ENCODE measurements at places on chromosomes 12 and 14.

DNA sequence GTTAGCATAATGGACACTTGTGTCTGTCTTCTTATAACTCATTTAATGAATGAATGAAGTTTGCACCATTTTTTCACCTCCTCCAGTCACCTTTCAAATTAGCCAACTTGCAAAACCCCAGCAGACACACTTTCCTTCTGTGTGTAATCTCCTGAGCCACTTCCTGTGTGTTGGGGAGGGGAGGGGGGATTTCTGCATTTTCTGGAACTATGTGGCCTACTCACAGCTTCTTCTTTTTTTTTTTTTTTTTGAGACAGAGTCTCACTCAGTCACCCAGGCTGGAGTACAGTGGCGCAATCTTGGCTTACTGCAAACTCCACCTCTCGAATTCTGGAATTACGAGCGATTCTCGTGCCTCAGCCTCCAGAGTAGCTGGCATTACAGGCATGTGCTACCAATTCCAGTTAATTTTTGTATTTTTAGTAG, 4.1 kb upstream of the SERPINA1 start:
- DNase-seq: no peak

DNA sequence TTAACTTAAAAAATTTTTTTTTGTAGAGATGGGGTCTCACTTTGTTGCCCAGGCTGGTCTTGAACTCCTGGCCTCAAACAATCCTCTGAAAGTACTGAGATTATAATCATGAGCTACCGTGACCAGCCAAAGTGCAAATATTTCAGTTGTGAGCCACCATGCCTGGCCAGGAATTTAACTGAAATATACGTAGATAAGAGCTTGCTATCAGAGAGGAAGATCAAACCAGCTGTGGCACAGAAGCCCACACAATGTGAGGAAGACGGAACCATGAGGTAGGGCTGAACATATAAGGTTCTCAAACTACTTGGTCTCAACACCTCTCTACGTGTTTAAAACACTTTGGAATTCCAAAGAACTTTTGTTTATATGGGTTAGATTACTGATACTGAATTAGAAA, 29.1 kb downstream of the ATG14 start:
- no peak for DNase-seq

- no peak for DNase-seq
These were observed 262.3 kb upstream of the GRIP1 start for GRCh38 chr12:66941150-66941549.

- no peak for DNase-seq
These were observed 279.6 kb upstream of the TMEM132C start for GRCh38 chr12:127987199-127987901.

GRCh38 chr12:6370576-6370935, 4.8 kb downstream of the SCNN1A start:
- DNase-seq: no peak

GRCh38 chr14:74299061-74299545, 3.6 kb downstream of the ABCD4 start:
- DNase-seq: no peak

Data from NCI-H1417 treated with DMSO at 0.1 percent for 48 hours (cell line).